Stimulated activated CD4-positive, alpha-beta T cell treated with anti-CD3 and anti-CD28 coated beads, Interleukin-4, amount 100 ng/mL, for 1 hour (primary cell): ENCODE measurements at places on chromosomes 13 and 19.

DNA sequence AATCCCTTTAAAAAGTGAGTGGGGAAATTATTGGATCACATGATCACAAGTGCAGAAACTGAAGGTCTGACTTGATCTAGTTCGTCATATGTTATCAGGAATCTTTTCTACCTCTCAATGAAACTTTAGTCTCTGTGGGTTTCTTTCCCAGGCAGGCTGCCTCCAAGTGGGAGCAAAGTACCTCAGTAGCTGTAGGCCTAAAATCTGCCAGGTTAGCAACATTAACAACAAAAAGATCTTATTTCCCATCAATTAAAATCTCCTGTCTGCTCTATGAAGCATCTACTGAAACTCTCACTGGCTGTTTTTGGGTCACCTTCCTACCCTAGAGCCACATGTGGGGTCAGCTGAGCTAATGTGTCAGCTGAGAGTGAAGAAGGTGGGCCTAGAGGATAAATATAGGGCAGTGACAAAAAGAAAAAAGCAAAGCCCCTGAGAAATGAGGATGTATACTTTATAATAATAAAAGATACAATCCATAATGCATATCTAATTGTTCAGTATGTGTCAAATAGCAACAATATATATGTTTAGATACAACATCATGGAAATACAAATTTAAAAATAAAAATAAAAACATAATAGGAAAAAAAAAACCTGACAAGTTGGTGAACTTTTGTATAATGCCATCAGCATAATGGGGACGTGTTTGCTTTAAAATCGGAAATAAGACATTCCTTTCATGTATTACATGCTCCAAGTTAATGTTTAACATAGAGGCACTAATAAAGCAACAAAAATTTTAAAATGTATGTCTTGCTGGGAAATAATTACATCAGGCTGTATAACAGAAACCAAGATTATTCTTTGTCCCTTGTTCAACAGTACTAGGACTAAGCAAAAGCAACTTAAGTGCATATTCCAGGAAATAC lies 141.1 kb downstream of the GPC5 start:
- no peak for DNase-seq

DNA sequence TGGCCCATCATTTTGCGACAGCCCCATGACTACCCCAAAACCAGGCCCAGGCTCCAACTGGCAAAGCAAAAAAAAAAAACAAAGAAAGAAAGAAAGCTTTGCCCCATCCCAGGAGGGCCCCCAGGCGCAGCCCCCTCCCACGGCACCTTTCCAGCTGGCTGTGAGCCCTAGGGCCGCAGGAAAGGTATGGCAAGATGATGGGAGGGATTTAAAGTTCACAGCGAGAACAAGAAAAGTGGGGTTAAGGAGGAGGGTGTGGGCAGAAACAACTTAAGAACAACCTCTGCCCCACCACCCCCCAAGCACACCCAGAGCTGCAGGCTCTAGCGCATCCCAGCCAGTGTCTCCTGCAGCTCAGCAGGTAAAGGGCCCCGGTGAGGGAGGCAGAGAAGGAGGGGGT lies at the start of gene CYP2F1:
Gene CYP2F1 (plus strand): TSS at position 301 of the 400 bp plus-strand sequence. CDS start 1,757 bp downstream, outside the sequence.
- DNase-seq, result no peak

- DNase-seq, result no peak
Observed at GRCh38 chr19:883661-884211, 9.3 kb downstream of the MED16 start.

DNA sequence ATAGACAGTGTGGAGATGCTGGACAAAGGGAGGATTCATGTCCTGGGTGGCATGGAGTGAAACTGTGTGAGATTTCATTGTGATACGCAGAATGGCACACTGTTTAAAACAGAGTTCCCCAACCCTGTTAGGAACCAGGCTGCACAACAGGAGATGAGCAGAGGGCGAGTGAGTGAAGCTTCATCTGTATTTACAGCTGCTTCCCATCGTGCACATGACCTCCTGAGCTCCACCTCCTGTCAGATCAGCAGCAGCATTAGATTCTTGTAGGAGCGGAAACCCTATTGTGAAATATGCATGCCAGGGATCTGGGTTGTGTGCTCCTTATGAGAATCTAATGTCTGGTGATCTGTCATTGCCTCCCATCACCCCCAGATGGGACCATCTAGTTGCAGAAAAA lies 72.5 kb downstream of the RAP2A start:
- no peak for DNase-seq

DNA sequence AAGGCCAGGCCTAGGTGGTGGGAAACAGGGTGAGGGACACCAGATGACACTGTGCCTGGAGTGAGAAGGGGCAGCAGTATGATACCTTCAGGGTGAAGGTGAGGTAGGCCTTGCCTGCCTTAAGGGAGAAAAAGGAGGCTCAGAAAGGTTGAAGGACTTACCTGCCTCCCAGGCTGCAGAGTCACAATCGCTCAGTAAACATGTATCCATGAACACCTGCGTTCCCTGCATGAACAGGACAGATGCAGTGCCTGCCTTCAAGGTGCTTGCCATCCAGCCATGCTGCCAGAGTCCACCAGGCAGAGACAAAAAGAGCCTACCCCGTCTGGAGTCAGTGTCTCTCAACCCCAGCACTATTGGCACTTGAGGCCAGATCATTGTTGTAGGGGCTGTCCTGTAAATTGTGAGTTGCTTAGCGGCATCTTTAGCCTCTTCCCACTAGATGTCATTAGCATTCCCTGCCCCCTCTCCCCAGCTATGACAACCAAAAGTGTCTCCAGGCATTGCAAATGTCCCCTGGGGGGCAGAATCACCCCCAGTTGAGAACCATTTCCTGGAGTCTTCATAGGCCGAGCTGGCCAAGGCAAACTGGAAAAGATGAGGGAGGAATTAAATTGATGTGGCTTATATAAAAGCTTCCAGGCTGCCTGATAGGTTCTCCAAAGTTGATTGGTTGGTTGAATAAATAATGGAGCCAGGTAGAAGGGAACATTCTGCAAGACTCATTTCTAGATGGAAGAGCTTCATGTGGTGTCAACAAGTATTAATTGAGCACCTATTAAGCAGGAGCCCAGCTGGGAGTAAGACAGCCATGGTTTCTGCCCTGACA lies 1.7 kb downstream of the MAP3K10 start:
- no peak for DNase-seq

- no peak for DNase-seq
Observed at GRCh38 chr19:41405776-41406175, 8.2 kb downstream of the BCKDHA start.

DNA sequence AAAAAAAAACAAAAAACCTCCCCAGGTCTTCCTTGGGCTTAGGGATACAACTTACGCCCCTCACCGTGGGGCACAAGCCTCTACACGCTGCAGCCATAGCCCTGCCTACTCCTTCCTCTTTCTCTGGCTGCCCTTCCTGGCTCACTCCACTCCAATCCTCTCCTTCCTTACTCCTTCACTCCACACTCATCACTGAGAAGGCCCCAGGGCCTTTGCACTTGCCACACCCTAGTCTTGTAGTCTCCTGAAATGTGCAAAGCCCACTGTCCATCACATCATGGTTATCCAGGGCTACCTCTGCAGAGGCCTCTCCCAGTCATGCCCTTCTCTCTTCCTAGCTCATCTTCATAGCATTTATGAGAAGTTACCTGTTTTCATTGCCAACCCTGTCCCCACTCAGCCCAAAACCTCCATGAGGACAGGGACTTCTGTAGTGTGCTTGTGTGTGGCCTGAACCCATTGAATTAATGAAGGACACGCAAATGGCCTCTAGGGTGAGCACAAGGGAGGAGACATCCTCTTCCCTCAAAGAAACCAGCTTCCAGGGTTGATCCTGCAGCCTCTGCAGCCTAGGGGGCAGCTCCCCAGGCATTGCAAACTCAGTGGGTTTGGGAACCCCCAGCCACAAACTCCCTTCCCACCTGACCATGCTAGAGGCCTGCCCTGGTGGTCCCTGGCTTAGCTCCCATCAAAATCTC lies 7.9 kb upstream of the HSH2D start:
- DNase-seq, result no peak

DNA sequence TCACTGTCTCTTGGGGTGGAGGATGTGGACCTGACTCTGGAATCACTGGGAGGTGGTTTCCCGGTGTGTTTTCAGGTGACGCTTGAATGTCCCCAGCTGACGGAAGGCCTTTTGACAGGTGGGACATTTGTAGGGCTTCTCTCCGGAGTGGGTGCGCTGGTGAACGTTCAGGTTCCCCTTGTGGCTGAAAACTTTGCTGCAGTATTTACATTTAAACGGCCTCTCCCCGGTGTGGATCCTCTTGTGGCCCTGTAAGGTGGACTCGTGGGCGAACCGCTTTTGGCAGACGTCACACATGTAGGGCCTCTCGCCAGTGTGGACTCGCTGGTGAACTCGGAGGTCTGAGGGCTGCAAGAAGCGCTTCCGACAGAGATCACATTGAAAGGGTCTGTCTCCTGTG lies 7.8 kb downstream of the ZSCAN5B start:
- no peak for DNase-seq

GRCh38 chr19:12667731-12668302 lies 1.2 kb downstream of the WDR83 start:
- no peak for DNase-seq

DNA sequence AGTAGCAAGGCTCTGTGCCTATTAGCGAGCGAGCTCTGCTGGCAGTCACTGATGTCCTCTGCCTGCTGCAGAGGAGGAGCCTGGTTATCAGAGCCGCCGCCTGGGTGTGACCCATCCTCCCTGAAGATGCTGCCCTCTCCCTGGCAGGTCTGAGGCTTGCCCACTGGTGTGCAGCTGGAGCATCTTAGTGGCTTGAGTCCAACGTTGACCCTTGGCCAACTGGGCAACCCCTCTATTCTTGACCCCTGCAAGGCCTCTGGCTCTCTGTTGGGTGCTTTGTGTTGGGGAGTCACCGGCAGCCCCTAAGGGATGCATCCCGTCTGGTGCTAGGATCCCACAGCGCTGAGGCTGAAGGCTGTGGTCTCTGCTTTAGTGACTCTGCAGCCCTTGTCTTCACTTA lies 277.9 kb upstream of the SOX1 start:
- DNase-seq, result no peak

- no peak for DNase-seq
Observed at GRCh38 chr13:71464686-71465085, 402.3 kb downstream of the DACH1 start.

DNA sequence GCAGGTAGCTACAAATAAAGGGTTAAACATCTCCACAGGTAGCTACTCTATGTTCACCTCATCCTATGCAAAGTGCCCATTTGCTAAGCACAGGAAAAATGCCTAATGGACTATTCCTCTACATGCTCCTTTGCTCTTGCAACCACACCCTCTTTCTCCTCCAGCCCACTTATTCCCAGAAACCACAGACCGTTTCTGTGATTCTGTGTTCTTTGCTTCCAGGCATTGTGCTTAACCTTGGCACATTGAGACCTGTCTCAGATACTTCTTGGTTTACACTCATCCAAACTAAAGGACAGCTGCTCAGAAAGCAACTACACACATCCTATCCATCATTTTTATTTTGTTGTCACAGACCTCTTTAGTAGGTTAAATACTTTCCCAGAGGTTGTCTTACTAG lies 785.0 kb upstream of the MIR17HG start:
- DNase-seq, result no peak

GRCh38 chr13:30052120-30052519 lies 201.7 kb upstream of the UBL3 start:
- DNase-seq, result no peak

GRCh38 chr19:35713904-35714495 lies 3.8 kb upstream of the KMT2B start:
- no peak for DNase-seq

GRCh38 chr19:15081911-15082310 lies at the start of gene OR1I1:
OR1I1 (plus strand) TSS chr19:15082211; CDS start chr19:15087066, 4,855 bp downstream.
- DNase-seq, result no peak
